H4 (cell line): ENCODE measurements at places on chromosomes 16 and 17.
A peak's percentile ranks its signal among the peaks of the same experiment; 100 is the strongest.

DNA sequence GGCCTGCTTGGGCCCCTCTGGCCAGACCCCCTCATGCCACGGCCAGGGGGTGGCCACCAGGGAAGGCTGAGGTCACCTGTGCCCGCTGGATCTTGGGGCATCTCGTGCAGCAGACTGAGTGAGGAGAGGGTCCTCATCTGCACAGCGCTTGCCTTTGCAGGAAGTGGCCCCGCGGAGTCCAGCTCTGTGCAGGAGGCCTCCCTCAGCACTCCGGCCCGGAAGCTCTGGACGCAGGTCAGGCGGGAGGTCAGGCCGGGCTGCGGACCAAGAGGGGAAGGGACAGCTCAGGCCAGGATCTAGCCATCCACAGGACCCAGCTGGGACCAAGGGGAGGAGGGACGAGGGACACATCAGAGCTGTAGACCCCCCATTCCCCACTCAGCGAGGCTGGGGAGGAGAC, 72.4 kb downstream of the LITAF start:
- no peak for DNase-seq

DNA sequence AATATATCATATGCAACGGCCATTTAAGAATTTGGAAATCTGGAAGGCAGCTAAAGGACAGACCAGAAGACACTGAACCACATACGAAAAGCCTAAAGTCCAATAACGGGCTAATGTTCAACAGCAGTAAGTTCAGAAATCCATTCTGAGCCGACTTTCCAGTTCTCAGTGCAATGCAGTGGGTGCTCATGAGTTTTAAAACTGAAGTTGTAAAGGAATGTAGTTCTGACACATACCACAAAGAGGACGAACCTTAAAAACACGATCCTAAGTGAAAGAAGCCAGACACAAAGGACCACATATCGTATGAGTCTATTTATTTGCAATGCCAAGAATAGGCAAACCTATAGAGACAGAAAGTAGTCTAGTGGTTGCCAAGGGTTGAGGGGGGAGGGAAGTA, 278.3 kb upstream of the ZFHX3 start:
- no peak for DNase-seq

DNA sequence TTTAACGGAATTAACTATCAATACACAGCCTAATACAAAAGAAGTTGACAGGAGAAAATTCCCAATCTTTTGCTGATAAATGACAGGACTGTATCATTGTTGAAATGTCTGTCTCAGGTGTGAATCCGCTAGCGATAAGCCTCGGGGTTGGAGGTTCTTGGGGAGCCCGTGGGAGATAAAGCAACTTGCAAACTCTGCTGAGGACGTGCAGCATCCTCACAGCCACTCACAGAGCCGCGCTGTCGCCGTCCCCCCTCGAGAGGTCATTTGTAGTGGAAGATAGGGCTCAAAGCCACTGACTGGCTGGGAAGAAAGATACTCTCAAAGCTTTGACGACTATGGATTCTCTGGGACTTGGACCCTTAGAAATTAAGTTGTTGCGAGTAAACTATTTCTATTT, 17.0 kb downstream of the MAP1LC3B start:
- DNase-seq: no peak

DNA sequence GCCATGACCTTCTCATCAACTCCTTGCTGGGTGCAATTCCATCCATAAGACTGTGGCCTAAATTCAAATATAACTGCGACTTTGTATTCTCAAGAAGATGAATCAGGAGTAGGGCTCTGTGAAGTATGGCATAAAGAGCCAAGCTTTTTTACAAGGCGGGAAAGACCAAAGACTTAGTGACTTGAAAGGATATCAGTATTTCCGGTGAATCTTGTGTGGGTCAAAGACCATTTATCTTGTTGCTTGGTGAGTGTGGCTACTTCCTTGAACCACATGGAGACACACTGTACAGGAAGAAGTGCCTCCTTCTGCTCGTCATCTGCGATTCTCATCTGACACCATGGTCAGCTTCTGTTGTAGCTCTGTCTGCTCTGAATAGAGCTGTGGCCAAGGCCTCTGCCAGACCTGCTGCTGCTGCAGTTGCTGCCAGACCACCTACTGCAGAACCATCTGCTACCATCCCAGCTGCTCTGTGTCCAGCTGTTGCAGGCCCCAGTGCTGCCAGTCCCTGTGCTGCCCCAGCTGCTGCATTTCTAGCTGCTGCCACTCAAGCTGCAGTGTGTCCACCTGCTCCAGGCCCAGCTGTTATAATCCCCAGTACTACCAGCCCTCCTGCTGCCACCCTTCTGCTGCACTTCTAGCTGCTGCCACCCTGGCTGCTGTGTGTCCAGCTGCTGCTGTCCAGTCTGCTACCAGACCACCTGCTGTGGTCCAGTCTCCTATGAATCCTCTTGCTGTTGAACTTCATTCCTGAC, 6.1 kb upstream of the KRTAP2-4 start:
- no peak for DNase-seq

- DNase-seq: no peak
These were observed 37.1 kb upstream of the FOXJ1 start for GRCh38 chr17:76178124-76178523.

- no peak for DNase-seq
These were observed 13.8 kb upstream of the TMEM92 start for GRCh38 chr17:50260501-50260911.

GRCh38 chr17:8031261-8031661, 7.6 kb upstream of the ALOX15B start:
- no peak for DNase-seq

- no peak for DNase-seq
These were observed 386.4 kb upstream of the TNRC6C start for GRCh38 chr17:77572065-77572601.

DNA sequence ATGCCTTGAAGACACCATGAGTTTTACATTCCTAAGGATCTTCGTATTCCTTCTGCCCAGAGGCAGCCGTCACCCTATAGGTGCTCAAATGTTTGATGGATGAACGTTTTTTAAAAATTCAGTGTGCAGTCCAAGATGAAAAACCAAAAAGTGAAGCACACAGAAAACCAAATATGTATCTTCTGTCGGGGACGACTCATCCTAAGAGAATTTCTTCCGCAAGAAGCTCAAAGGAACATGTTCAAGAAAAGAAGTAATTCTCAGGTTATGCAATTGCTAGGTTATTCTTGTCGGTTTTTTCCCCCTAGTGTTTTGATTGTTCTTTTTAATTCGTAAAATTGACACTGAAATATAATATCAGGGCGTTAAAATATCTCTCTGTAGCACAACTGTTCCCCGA, 1.4 kb downstream of the CENPV start:
- DNase-seq: no peak

DNA sequence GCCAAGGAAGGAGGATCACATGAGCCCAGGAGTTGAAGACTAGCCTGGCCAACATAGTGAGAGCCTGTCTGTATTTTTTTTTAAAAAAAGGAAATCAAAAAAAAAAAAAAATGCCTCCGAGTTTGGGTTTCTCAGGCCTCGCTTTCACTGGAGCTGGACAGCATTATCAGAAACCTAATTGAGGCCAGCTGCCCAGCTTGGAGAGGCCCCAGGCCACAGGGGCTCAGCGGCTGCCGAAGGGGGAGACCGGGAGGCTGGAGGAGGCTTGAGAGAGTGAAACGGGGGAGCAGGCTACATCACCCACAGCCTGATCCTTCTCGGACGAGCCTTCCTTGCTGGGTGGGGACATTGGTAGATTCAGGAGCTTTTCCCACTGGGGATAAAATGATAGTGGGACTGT, 5.1 kb downstream of the TTYH2 start:
- no peak for DNase-seq

DNA sequence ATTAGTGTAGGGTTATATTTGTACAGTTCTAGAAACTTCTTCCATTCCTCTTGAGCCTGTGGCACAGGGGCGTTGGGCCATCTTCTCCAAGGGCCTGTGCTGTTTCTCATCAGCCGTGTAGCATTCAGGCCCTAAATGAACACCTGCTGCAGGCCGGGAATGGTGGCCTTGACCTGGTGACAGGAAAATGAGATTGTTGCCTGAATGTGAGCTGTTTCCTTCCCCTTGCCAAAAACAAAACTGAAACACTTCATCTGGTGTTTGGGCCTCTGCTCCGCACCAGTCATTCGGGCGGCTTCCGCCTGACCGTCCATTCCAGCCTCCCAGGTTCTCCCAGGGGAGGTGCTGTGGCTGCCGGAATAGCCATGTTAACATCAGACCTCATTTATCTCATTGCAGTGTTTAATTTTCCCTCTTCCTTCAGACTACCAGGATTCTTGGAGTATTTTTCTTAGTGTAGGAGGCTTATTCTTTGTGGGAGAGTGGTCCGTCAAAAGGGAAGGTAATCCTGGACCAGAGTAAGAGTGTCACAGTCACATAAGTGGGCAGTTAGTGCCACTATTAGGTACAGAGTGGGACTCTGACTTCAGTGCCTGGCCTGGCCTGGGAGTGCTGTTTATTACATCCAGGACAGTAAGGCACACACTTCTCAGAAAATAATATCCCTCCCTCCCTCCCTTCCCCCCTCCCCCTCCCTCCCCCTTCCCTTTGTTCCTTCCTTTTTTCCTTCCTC, 61.9 kb downstream of the WWP2 start:
- DNase-seq: no peak

DNA sequence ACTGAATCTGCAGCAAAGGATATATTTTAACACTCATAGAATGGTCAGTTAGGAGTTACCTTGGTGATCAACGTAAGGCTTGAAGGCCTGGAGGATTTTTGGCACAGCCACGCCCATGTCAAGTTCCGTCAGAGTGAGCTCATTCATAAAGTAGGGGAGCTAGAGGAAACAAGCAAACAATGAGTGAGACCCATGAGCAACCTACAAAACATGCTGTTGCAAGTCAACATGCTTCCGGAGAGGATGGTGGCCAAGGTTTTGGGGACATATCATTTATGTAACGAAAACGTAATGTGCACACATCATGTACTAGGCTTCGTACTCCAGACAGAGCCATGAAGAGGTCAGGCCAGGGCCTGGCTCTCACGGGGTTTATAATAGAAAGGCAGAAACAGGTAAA, 41.1 kb upstream of the ERN1 start:
- DNase-seq: no peak

DNA sequence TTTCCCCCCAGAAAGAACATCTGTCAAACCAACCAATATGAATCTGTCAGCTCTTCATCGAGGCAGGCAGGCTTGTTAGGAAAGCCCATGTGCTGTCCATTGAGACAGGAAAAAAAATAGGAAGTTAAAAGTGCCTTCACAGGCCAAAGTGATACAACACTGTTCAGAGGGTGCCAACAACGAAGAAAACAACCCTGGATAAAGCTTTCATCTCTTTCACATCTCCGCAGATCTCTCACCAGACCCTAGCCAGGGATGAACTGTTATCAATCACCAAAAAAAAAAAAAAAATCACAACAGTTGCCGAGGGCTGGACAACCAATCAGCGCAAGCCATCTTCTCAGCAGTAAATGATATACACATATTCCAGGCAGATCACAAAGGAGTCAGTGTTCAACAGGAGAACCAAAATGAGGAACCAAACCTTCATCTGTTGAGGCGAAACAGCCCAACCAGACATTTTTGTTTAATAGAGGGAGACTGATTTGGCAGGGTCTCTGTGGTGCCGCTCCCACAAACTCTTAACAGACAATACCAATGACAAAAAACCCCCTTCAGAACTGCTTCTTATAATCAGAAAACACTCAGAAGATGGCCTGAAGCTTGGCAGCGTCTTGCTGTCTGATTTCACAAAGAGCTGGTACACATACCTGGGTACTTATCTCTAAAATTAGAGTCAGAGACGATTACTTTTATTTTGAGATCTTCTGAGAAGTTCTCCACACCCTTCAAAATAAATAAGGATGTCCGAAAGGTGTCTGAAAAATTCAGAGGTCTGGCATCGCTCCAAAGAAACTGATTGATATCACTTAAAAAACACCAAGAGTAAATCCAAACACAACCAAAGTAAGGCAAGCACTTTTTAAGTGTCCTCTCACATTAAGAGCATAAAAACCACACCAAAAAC, 1.8 kb downstream of the MAP3K14 start:
- DNase-seq: no peak

GRCh38 chr16:56382459-56382858, 42.9 kb downstream of the AMFR start:
- DNase-seq: no peak

GRCh38 chr16:85782451-85782850, 16.9 kb downstream of the EMC8 start:
- no peak for DNase-seq

GRCh38 chr17:56478836-56479447, 114.6 kb upstream of the NOG start:
- DNase-seq: peak; percentile 47

GRCh38 chr17:36459601-36460000, 26.9 kb upstream of the ZNHIT3 start:
- no peak for DNase-seq
